ENCODE measurements at places on chromosomes 11 and 22.

DNA sequence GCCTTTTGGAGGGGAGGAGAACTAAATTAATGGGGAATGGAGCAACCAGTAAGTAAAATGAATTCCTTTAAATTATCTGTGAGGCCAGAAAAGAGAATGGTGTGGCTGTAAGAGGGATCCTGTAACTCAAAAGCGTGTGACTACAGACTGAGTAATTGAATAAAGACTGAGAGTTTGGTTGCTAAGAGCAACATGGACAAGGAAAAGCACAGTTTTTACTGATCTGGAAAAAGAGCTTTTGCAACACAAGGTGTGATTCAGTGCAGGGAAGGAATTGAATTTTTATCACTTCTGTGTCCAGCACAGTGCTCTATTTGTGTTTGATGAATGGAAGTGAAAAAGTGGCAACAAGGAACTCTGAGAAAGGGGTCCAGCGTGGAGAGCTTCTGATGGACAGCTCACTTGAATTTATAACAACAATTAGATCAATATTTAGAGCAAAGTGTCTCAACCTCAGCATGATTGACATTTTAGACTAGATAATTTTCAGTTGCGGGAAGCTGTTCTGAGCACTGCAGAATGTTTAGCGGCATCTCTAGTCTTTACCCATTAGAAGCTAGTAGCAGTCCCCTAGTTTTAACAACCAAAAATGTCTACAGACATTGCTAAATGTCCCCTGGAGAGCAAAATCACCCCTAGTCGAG is 202.8 kb upstream of the BDNF start:
- peak; percentile 51 for DNase-seq

GRCh38 chr11:81092522-81092921 is 1641.1 kb downstream of the FAM181B start:
- no peak for DNase-seq

DNA sequence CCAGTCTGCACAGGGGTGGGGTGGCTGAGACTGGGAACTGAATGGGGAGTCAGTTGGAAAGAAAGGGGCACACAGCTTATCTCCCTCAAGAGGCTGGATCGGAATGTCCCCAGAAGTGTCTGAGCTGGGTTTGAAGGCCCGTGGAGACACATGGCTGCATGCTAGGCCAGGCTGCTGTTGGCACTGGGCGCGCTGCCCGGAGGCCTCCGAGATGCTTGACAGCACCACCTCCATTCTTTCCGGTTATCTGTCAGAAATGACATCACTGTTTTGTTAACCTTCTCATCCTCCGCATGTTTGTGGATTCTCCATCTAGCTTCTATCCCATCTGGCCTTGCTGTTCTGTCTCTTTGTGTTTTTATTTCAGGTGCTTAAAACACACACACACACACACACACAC is 85.5 kb downstream of the APIP start:
- no peak for DNase-seq

DNA sequence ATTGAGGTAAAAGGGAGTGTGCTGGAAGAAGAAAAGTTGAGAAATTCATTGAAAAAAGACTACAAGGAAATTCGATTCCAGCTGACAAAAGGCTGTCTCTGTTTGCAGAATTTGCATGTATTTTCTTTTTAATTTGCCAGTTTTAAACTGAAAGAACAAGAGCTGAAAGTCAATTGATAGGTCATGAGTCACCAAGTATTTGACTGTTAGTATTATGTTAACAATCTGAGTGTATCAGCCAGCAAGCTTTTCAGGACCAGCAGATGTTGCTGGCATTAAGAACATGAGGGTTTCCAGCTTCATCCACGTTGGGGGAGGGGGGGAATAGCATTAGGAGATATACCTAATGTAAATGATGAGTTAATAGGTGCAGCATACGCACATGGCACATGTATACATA is 726.7 kb downstream of the METTL15 start:
- peak; percentile 75 for DNase-seq

GRCh38 chr11:84645988-84646694 is 981.0 kb downstream of the DLG2 start:
- no peak for DNase-seq

- no peak for DNase-seq
Measured at GRCh38 chr22:33952776-33953175, 32.5 kb upstream of the LARGE1 start.

GRCh38 chr11:10379022-10379421 is 74.1 kb downstream of the ADM start:
- DNase-seq: no peak

DNA sequence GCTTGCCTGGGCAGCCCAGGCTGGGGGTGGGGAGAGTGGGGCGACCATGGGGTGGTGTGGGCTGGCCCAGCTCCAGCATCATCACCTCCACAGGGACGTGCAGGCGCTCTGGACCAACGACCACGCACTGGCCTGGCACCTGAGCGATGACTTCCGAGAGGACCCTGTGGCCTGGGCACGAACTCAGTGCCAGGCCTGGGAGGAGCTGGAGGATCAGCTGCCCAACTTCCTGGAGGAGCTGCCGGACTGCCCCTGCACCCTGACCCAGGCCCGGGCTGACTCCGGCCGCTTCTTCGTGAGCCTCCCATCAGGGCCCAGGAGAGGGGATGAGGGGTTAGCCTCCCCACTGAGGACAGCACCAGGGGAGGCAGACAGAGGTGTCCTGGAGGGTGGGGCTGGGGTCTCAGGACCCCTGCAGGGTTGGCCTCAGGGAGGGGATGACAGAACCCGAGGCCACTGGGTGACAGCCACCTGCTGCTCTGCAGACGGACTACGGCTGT is 3.8 kb downstream of the SUSD2 start:
- DNase-seq: no peak

GRCh38 chr11:70616938-70617654 is 218.8 kb downstream of the CTTN start:
- no peak for DNase-seq

DNA sequence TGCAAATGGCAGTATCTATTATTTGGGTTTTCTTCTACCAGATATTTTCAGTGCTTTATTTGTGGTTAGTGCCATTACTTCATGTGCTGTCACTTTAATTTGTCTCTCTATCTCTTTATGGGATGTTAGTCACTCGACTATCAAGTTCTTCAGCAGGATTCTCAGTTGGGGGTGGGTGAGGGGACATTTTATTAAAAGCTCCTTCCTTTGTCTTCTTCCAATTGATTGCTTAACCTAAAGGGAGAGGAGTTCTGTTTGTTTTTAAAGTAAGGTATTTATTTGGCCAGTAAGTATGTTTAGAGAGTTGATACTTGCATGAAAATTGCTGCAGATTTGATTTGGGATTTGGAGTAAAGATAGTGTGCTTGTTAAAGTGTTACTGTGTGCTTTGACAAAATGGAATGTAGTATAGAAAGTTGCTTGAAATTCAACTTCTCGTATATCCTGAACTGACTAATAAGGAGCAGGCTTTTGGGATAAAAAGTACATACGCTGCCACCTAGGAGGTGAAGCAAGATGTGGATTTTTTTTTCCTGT is 10.3 kb downstream of the YAP1 start:
- DNase-seq: no peak

- no peak for DNase-seq
Measured at GRCh38 chr11:87879118-87879517, 296.1 kb downstream of the RAB38 start.
